ENCODE measurements at places on chromosomes 4 and X. TPM values are rescaled to one million over a fixed set of nuclear protein-coding genes. Genes with fewer than 3 reads are reported as not detected.
A peak's percentile ranks its signal among the peaks of the same experiment; 100 is the strongest.

DNA sequence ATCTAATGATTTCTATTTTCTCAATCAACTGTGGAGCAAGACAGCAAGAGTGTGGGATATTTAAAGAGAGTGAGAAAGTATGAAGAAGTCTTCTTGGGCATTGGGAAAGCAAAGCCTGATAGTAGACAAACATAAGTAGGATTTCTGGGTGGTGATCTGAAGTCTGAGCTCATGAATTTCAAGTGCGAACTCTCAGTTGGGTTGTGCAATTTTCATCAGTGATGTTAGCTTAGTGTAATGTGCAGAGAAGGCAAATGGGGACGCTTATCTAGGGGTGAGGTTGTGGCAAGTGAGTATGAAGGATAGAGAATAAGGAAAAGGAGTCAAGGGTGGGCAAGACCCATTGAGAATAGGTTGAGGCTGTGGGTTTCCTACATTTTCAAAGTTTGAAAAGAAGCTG, 23.7 kb downstream of the VGLL1 start:
- DNase-seq, result no peak

DNA sequence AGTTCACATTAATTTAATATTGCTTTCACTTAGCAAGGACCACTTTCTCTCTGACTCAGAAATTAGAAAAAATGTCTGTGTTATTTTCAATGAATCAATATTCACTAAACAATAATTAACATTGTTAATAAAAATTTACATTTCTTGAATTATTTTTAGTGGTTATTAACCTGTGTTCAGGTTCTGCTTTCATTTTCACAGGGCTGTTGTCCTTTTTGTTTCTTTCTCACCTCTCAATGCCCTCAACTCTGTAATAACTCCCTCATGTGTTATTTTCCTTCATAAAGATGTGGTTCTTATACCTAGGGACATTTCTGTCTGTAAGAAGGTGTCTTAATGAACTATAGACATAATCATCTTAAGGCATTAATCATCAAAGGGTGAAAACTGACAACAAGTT, 43.1 kb upstream of the PRR27 start:
- DNase-seq, result no peak

DNA sequence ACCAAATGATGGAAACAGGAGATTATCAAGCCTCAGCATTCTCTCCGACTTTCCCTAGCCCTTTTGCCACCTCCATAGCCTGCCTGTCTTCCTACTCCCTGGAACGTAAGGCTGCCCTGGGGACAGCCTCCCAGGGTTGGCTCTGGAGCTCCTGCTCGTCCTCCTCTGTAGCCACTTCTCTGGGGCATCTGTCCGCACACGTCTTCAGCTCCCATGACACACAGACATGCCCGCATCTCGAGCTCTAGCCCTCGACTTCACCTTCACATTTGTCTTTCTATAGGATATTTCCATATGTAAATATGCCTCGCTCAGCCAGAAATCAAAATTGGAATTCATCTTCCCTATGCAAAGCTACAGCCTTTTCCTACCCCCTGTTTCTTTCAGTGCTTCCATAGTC, 67.7 kb downstream of the TSC22D3 start:
- DNase-seq, result no peak

DNA sequence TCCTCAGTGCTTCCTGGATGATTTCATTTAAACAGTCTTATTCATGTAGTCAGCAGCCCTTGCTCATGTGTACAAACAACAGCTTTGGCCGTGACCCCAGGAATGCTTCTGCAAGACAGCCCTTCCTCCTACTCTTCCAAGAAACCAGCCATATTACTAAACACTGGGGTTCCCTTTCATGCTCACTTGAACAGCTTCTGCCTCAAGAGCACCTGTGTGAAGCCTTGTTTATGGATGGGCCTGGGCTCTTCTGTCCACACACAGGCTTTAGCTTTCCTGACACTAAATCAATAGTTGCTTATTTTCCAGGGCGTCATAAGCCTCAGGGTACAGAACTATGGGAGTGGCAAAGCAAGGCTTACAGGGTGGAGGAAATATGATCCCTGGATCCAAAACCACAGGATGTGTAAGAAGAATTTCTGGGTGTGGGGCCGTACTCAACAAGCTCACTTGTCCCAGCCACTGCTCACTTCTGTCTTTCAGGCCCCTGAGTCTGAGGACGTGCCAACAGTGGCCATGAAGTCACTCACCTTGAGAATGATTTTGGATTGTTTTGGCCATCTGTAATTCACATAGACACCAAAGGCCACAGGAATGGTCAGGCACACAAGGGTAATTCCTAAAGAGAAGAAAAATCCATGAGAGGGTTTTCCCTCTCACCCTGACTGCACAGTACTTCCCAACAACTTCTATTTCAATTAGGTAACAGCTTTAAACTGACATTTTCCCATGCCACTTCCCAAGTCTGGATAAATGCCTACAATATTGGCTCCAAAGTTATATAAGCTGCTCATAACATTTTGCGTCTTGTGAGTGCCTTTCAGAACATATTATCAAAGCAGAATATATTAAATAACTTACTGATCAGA, 17.7 kb downstream of the SLC10A6 start:
- no peak for DNase-seq

- DNase-seq, result no peak
Measured at GRCh38 chrX:132648895-132649294, 160.1 kb upstream of the MBNL3 start.

The SSX4 gene
- total RNA-seq, result not detected

The TMEM31 gene
- 0.52 TPM for total RNA-seq

- DNase-seq, result no peak
Measured at GRCh38 chr4:140059159-140059558, 94.8 kb downstream of the MAML3 start.

GRCh38 chrX:49041744-49042580, 1.2 kb downstream of the TFE3 start:
- DNase-seq, result no peak

DNA sequence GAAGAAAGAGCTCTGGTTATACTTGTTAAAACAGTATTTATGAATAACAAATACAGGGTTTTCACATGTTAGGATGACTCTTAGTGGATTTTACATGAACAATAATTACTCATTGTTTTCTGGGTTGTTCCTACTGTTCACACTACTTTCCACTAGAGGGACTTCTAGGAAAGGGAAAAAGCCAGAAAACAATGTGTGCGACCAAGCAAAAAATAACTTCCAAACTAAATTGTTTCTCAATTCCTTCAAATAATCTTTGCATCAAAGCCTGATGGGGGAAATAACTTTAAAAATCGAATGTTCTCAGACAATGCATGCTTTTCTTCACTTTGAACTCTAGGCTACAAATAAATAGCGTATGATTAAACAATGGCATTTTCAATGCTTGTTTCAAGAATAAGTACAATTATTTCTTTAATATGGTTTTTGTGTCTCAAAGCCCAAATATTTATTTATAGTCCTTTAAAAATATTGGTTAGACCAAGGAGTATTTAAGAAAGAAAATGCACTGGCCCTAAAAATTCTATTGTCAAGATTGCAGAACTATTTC, 72.1 kb upstream of the ETNPPL start:
- DNase-seq, result no peak

The MND1 gene
- 48.0 TPM for total RNA-seq

DNA sequence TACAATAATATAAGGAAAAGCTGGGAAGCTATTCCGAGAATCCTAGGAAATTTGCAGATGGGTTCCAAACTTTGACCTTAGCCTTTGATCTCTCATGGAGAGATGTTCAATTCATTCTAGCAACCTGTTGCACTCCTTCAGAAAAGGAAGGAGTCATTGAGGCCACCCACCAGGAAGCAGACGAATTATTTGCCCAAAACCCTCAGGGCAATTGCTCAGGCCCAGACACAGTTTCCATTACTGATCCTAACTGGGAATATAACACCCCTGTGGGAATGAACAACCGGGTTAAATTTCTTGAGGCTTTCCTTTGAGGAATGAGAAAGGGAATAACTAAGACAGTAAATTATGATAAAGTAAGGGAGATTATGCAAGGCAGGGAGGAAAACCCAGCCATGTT, 13.5 kb upstream of the ZNF280C start:
- DNase-seq, result no peak

GRCh38 chr4:42377497-42377896, 19.8 kb upstream of the SHISA3 start:
- DNase-seq, result no peak

GRCh38 chrX:133923113-133923512, 62.3 kb downstream of the GPC3 start:
- peak; percentile 16 for DNase-seq

GRCh38 chrX:57121162-57121755, at the start of gene SPIN2B:
TSS of gene SPIN2B (minus strand) at chrX:57121548.
- peak; percentile 89 for DNase-seq

The IL21 gene
- 0.52 TPM for total RNA-seq

GRCh38 chrX:133249266-133250058, 31.3 kb upstream of the TFDP3 start:
- no peak for DNase-seq

The MAB21L2 gene
- not detected for total RNA-seq

DNA sequence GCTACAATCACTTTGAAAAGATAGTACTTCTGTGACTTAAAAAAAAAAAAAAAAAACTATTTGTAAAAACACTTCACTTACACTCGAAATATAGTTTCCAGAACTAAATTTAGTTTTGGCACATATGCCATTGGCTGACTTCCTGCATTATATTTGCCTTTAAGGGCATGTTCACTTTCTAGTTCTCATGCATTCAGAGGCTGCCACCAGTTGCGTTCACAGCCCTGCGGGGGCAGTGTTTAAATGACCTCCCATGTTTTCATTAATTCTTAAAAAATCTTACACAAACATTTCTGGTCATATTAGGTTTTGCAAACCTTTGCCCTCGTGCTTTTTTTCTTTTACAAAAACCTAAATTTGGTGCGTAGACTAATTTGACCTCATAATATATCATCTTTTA, 12.4 kb upstream of the ARHGAP6 start:
- DNase-seq, result no peak

The DUSP9 gene
- not detected for total RNA-seq
